ENCODE measurements at places on chromosomes 2 and 18. TPM values are rescaled to one million over a fixed set of nuclear protein-coding genes. Genes with fewer than 3 reads are reported as not detected.

DNA sequence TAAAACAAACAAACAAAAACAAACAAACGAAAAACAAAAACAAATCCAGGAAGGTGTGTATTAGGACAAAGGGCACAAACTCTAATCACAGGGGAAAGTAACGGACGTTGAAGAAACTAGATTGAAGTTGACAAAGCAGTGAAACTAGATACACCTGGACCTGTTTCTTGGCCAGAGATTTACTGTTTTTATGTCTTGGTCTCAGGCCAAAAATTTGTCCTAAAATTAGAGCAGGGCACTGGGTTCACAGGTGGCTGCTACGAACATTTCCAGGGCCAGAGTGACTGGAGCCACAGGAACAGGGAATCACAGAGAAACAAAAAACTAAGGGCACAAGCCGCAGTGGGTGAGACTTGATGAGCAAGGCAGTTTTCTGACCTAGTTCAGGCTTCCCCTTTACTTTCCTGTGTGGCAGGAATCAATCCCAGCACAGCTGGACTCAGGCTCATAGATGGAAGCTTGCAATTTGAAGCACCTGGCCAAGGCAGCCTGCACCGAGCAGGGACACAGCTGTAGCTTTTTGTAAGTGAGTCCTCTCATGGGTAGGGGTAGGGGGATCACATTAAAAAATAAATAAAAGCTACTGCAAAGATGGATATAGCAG lies 329.4 kb downstream of the DLGAP1 start:
- no peak for DNase-seq

DNA sequence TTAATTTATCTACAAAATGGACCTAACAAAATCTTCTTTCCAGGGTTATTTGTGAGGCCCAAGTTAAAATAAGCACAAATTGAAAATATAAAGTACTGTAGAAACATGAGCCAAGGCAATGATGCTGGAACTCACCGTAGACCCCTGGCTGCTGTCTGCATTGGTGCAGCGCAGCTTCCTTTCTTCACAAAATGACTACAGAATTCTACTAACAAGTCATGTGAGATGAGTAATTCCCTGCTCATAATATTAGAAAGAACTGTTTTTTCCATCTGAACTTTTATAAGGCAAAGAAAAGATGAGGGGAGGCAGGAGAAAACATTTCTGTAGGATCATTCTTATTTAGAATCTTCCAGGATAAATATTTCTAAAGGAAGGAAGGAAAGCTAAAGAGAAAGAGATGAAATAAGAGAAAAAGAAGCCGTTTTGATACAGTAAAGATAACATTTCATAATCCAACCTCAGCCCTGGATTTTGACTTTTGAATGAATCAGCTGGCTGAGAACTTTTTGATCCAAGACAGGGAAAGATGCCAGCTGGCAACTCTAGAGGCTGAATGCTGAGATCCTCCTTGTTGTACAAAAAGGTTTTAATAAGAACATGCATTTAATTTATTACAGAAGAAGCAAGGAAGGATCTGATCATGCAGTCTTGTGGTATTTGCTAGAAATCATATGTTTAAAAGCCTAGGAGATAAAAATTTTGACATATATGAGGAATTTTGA lies 183.9 kb upstream of the KLHL14 start:
- DNase-seq: no peak

- DNase-seq: no peak
These were observed 14.6 kb downstream of the ADI1 start for GRCh38 chr2:3504741-3505140.

DNA sequence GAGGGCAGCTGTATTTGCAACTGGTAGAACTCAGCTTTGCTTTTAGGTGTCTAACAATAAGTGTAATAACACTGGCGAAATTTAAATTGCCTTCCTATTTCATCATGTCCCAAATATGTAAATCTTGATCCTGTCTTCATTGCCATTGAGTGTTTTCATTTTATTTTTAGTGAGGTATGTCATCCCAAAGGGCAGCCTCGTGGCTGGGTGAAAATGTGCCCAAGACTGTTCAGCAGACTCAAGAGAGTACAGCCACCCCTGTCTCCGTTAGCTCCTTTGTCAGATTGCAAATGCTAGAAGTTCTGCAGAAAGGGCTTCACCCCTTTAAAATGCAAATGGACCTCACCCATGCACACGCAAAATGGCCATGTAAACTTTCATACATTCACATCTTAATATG lies 278.8 kb downstream of the RND3 start:
- DNase-seq: no peak

- DNase-seq: no peak
These were observed 933.9 kb downstream of the TRIB2 start for GRCh38 chr2:13650586-13651180.

DNA sequence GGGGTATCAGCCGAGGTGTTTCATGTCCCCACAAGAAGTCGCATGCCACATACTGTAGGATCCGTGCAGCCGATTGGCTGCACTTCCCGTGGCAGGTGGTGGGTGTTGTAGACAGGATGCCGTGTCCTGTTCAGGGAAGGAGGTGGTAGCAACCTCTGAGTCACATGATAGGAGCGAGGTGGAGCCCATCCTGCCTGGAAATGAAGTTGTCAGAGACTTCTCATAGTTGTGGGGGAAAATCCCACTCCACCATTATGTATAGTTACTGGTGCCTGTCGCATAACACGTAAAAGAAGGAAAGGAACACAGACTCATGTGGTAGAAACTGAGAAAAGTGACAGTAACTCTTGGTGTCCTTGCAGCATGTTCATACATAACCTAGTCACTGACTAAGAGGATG lies 91.4 kb upstream of the IL1R2 start:
- DNase-seq: no peak

GRCh38 chr2:96821113-96821675 lies 5.1 kb downstream of the CNNM3 start:
- no peak for DNase-seq

The EGR4 gene
- not detected for total RNA-seq

The C2orf78 gene
- not detected for total RNA-seq
